ENCODE measurements at places on chromosomes 6 and 20.

DNA sequence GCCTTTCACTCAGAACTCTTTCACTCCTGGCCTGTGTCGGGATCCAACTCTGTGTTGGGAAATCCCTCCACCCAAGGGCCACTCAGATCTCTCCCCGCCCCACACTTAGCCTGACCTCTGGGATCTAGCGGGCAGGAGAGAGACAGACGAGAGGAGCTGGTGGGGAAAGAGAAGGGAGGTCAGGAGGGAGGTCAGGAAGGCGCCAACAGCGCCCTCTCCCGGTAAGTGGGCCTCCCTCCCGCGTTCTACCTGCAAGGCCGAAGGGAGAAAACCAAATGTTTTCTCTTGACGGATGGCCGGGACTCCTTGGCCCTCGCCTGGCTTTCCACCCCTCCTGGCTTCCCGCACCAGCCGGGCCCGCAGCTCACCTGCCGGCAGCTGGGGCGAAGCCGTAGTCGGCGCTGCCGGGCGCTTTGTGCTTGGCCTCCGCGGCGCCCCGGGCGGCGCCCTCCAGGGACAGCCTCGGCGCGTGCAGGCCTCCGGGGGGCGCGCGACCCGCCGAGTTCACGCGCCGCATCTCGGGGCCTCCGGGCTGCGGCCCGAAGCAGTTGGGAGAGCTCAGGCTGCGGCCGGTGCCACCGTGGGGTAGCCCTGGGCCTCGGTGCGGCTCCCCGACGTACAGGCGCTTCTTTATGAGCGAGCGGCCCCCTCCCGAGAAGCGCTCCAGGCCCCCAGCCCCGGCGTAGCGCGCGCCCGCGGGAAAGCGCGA is 38.2 kb downstream of the C6orf132 start:
- DNase-seq, result peak; percentile 77

GRCh38 chr6:110999634-111000270 is 17.9 kb downstream of the RPF2 start:
- DNase-seq, result no peak

DNA sequence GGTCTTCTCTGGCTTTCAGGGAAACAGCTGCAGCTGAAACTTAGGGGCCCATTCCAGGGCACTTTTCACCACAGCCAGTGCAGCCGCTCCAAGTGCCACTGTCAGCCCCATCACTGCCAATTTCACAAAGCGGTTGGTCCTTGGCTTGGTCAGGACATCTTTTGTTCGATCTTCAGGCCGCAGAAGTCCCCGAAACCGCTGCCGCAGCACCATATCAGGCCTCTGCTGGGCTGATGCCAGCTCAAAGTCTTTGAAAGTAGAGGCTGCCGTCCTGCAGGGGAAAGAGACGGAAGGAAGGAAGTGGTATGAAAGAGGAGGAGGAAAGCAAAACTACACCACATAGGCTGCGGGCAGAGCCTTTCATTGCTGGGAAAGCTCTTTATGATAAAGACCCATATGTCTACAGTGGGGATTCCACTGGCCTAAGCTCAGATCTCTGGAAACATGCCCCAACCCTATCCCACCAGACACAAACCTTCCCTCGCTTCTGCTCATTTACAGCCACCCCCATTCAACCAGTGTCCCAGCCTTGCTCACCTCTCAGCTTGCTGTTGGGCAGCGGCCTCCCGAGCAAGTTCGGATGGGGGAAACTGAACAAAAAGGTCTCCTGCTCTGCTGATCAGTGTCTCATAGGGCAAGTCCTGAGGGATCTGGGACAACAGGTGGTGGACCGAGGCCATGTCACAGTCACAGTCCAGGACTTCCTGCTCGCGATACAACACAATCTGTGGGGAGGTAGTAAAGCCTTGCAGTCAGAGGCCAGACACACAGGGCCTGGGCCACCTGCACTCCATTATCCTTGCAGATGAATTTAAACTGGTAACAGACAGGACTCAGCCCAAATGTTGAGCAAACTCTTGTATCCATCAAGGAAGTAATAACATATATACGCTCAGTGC is 23.5 kb downstream of the TBC1D20 start:
- DNase-seq, result peak; percentile 37

DNA sequence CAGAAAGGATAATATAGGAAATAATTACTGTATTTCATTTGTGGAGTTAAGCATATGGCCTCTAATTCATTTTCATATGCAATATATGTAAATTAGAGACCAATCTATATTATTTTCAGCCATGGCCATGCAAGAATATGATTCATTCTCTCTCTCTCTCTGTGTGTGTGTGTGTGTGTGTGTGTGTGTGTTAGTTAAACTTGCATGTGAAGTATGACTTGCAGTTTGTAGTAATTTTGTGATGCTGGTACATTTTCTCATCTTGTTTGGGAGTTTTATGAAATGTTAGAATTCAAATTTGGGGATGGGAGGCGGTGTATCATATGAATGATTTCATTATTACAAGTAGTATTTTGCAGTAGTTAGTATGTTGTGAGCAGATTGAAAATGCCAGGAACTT is 74.8 kb downstream of the JARID2 start:
- DNase-seq, result no peak

GRCh38 chr6:4405621-4406212 is 270.3 kb upstream of the ECI2 start:
- DNase-seq, result no peak

- DNase-seq, result no peak
These were observed 906 bp upstream of the COL12A1 start for GRCh38 chr6:75206576-75207342.

- DNase-seq, result peak; percentile 44
These were observed 49.3 kb downstream of the PRR18 start for GRCh38 chr6:166258854-166259276.

- no peak for DNase-seq
These were observed 34.8 kb upstream of the ZFP64 start for GRCh38 chr20:52226370-52226769.

DNA sequence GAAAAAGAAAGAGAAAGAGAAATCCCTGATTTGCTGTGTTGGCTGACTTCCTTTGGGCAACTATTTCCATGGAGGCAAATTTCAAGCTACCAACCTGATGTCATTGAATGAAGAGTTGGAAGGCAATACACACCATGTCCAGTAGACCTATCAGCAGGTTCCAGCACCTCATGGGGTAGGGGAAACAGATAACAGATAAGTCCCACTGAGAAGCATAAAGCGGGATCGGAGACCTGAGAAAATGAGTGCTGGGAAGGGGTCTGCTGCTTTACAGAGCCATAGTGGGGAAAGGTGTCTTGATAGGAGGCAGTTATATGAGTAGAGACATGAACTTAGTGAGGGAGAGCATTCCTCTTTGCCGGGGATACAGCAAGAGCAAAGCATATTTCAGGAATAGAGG is 244.9 kb downstream of the PLCB1 start:
- DNase-seq, result no peak

- DNase-seq, result no peak
These were observed 160.6 kb downstream of the TMEM200A start for GRCh38 chr6:130526466-130526865.

DNA sequence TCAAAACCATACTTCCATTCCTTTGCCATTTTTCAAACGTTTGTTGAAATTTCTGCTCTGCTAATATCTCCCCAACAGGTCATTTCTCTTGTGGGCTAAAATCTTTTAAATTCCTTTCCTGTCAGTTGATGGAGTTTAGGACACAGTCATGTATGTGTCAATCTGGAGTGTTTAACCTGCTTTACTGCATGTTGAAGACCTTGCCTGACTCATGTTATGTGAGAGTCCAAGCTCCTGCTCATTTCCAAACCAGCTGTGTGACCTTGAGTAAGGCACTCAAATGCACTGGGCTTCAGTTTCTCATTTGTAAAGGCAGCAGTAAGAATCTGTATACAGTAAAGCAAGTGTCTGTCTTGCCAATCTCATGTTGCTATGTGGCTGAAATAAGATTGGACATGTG is 171.9 kb upstream of the SPACA1 start:
- DNase-seq, result no peak

DNA sequence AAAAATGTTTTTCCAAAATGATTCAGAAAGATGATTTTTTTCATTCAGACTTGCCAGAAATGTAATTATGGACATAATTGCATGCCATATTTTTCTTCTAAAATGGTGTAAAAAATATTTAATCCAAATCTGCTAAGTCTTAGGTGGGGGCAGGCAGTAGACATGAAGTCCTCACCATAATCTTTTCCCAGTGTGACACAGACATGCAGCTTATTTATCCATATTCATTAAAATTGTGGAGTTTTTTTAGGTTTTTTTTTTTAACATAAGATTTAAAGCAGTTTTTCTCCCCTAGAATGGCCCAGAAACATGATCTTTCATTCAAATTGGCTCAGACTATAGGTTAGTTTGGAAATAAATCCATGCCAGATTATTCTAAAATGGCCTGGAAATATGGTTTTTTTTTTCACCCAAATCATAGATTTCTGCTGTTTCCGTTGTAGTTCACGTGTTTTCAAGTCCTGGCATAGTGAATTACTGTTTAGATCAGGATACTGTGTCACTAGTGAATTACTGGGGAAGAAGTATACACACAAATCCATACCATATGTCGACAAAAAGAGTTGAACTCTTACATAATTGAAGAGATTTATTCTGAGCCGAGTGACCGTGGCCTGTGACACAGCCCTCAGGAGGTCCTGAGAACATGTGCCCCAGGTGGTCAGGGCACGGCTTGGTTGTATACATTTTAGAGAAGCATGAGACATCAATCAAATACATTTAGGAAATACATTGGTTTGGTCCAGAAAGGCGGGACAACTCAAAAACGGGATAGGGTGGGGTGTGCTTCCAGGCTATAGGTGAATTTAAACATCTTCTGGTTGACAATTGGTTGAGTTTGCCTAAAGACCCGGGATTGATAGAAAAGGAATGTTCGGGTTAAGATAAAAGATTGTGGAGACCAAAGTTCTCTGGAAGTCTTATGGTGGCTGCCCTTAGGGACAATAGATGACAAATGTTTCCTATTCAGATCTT is 33.9 kb downstream of the ZNF133 start:
- no peak for DNase-seq

GRCh38 chr20:59807909-59808728 is 125.3 kb downstream of the SYCP2 start:
- no peak for DNase-seq

GRCh38 chr20:26135325-26136110 is 438.9 kb upstream of the ZNF337 start:
- DNase-seq, result no peak

- no peak for DNase-seq
These were observed 744 bp downstream of the RIOK1 start for GRCh38 chr6:7390226-7390878.

DNA sequence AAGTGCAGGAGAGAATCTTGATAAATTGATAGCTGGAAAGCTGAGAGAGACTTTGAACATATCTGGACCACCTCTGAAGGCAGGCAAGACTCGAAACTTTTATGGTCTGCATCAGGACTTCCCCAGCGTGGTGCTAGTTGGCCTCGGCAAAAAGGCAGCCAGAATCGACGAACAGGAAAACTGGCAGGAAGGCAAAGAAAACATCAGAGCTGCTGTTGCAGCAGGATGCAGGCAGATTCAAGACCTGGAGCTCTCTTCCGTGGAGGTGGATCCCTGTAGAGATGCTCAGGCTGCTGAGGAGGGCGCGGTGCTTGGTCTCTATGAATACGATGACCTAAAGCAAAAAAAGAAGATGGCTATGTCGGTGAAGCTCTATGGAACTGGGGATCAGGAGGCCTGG is 4.6 kb upstream of the CDKN1A start:
- no peak for DNase-seq

- no peak for DNase-seq
These were observed 392 bp upstream of the SLC2A10 start for GRCh38 chr20:46709055-46709458.

- DNase-seq, result no peak
These were observed 5.9 kb upstream of the HMGA1 start for GRCh38 chr6:34230653-34231371.

- DNase-seq, result no peak
These were observed 2.7 kb upstream of the LY6G5C start for GRCh38 chr6:31683591-31683990.

DNA sequence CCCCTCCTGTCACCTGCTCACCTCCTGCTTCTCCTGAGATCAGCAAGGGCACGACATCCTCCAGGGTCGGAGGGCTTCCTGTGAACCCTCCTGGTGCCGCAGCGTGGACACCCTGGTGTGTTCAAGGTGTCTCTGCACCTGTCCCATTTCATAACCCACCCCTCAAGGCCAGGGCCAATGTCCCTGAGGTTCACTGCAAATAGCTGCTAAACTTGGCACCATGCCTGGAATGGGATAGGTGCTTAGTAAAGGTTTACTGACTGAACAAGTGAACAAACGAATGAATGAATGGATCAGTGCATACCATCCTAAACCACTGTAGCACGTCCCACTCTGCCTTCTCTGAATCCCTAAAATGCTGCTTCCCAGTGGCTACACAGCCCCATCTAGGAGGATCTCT is 35.0 kb downstream of the SIRPA start:
- no peak for DNase-seq

- no peak for DNase-seq
These were observed 134.1 kb downstream of the MTHFD1L start for GRCh38 chr6:150999576-150999975.

DNA sequence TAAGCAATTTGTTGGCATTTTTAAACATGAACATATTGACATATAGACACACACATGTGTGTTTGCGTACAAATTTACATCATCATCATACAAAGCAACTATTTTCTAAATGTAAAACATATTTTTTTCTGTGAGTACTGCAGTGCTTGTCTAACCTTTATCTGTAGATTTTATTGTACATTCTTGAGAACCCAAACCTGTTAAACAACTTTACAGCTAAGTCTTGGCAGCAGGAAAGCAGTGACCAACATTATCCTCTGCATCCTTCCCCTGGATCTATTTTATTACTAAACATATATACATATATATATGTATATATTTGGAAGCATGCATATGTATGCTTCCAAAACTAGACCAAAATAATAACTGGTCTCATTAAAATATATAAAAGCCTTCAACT is 10.4 kb upstream of the PLCB1 start:
- DNase-seq, result no peak

DNA sequence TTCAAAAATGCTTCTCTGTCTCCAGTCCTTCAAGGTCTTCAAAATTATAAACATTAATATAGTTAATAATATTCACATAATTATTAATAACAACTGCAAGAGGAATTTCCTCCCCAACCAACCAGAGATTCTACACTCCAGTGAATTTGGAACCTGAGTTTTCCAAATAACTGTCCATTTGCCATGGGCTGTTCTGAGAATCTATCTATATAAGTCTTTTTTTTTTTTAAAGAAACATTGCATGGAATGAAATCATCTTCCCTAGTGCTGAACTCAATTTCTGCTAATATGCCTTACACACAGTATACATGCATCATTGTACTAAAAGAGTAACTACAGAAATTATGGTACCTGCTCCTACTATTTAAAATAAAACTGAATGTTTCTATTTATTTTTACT is 113.9 kb downstream of the SLC22A3 start:
- no peak for DNase-seq

Data from stimulated activated CD4-positive, alpha-beta T cell treated with anti-CD3 and anti-CD28 coated beads, Interleukin-4, amount 100 ng/mL, for 1 hour (primary cell).